Sciatic nerve (tissue), 2 donors: ENCODE measurements at places on chromosomes 11 and 22.
A peak's percentile ranks its signal among the peaks of the same experiment; 100 is the strongest.

GRCh38 chr22:35337932-35338331, 38.2 kb downstream of the TOM1 start:
- no peak for DNase-seq

DNA sequence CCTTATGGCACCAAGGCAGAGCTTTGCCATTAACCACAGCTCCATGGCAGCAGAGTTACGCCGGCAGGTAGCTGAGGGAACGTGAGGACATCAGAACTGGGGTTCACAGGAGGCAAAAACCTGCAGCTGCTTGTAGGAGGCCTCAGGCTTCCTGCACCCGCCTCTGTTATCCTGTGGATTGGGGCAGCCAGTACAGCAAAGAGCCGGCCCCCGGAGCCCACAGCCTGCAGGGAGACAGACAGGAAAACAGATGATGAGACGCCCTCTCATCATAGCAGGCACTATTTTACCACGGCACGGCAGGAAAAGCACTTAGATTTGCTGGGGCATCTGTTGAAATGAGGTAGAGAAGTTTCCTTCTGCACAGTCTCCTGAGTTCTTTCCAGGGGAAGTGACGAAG, 870.3 kb downstream of the TBC1D22A start:
- no peak for DNase-seq

- no peak for DNase-seq
These were observed 87.2 kb downstream of the CWF19L2 start for GRCh38 chr11:107370390-107370789.

GRCh38 chr22:36129486-36130388, 30.8 kb downstream of the APOL3 start:
- DNase-seq = no peak

GRCh38 chr22:33896154-33896553, 24.1 kb downstream of the LARGE1 start:
- no peak for DNase-seq

DNA sequence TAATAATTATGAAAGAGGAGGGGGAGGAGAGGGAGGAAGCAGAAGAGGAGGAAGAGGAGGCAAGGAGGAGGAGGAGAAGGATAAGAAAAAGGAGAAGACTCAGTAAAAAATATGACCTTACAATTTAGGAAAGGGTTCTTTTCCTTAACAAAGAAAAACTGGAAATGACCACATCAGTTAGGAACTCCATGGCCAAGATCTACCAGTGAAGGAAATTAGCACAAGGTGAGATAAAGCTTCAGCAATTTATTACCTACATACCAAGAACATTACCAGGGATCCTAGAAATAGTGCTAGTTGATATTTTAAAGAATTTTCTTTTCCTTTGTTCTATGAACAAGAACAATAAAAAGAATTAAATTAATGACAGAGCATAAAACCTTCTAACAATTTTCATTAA, 172.7 kb downstream of the LRRC4C start:
- DNase-seq = no peak

DNA sequence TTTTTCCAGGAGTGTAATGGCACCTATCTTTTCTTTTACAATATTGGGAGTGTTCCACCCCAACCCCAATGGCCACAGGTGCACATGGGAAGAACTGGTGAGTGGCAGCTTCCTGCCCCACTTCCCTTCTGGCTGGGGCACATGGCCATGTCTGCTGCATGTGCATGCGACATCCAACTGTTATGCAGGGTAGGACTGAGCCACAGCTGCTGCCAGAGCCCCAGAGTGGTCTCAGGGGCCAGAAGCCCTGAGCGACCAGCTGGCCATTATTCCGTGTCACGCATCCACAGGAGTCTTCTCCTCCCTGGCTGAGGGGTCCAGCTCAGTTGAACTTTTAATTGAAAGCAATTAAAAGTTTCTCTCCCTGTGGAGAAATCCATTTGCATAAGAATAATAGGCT, 8.7 kb upstream of the GLYAT start:
- no peak for DNase-seq

GRCh38 chr22:27998511-27999410, 79.7 kb upstream of the PITPNB start:
- DNase-seq = no peak

GRCh38 chr11:76604081-76604625, 66.4 kb downstream of the LRRC32 start:
- no peak for DNase-seq

GRCh38 chr11:3037040-3037944, 19.9 kb downstream of the CARS1 start:
- DNase-seq = peak; percentile 92

DNA sequence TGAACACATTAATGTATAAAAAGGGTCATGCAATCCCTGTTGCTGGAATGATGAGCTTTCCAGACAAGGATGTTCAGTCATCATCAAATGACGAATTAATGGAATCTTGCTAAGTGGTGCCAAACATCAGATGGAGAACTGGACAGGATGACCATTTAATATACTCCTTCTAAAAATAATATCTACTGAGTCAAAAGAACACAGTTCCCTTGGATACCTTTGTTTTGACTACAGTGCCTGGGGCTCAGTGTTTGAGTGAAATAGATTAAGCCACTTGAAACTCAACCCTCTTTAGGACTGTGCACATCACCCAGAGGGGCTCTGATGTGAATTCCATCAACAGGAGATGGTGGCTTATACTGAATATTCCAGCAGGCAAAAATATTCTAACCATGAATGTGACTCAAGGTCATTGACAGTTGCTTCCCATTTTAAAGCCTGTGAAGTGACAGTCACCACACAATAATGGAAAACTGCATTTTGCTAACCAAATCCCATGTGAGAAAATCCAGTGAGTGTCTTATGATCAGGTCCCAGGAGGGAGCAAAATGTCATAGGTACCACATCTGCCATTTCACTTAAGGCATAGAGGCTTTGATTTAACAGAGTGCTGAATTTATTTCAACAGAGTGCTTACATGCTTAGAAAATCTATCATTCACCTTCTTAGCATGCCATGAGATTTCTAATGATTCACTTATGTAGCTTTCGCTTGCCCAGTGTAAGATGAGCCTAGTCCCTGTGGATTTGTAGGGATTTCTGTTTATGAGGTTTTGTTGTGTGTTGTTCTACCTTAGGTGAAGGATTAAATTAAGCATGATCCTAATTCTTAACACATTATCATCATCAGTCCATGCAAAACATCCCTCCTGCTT, 41.3 kb upstream of the SLN start:
- no peak for DNase-seq

GRCh38 chr11:75775056-75775455, 6.5 kb downstream of the DGAT2 start:
- DNase-seq = no peak

GRCh38 chr22:26890870-26891269, 233.5 kb downstream of the MIAT start:
- no peak for DNase-seq

- DNase-seq = peak; percentile 12
These were observed 246.8 kb downstream of the BUD13 start for GRCh38 chr11:116525961-116526495.

- no peak for DNase-seq
These were observed 9.9 kb upstream of the NDUFS8 start for GRCh38 chr11:68020575-68020974.

- DNase-seq = no peak
These were observed 113.7 kb upstream of the BLID start for GRCh38 chr11:122229481-122230384.

DNA sequence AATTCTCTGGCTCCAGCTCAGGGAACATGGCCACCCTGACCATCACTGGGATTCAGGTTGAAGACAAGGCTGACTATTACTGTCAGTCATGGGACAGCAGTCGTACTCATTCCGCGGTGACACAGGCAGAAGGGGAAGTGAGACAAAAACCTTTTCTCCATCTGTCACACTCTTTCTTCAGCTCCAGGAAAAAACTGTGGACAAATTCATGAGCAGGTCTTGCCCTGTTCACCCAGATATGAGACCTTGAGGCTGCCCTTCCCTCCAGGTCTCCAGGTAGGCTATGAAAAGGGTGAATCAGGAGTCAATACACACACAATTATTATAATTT, 39.4 kb upstream of the GGTLC2 start:
- no peak for DNase-seq

DNA sequence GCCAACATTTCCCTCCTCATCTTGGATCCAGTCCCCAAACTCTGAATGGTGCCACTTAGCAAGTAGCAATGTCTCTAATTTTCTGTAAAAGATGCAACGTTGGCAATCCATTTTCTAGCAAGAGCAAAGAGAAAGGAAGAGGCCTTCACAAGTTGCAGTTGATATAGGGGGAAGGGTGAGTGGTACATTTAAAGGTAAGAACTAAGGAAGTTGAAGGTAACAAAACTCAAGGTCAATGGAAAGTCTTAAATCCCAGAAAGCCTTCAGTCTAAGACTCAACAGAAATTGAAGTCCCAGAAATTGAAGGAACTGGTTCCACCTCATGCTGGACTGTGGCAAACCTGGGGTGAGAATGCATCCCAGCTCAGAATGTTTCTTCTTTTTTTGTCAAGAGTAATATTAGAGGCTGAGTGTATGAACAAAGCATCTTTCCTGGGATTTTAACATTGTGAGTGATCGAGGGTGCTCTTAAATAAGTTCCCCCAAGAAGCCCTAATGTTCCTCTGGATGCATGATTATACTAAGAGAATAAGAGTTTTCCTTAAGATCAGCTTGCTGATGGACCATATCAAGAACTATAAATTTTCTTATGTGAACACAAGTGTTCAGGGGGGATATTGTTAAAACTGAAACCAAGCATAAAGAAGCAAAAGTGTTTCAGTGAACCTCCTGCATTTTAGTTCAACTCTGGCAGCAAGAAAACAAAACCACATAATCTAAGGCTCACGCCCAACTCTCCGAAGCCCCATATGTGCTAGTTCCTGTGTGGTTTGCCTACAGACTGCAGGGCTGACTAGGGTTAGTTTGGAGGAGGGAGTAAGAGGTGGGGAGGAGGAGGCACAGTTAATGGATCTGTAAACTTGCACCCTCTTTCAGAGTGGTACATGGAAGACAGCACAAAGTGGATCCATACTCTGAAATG, at the start of gene GRAP2:
TSS of gene GRAP2 (plus strand) at position 779 of the 922 bp plus-strand sequence. CDS start 46,023 bp downstream, outside the sequence.
- DNase-seq = no peak

DNA sequence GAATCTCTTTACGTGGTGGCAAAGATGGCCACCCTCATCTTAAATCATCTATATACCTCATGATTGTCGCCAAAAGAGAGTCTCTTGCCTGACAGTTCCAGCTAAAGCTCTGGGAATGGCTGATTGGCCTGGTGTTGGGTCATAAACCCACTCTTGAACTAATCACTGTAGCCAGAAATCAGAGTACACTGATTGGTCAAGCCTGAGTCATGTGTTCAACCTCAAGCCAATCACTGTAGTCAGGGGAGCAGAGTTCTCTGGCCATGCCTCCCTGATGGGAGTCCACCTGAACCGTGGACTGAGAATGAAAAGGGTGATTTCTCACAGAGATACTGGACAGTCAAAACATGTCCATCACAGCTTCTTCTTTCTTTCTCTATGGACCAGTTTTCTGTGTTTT, 45.8 kb downstream of the RCN1 start:
- DNase-seq = no peak

GRCh38 chr11:1289211-1289935, 20.1 kb downstream of the TOLLIP start:
- DNase-seq = peak; percentile 51

DNA sequence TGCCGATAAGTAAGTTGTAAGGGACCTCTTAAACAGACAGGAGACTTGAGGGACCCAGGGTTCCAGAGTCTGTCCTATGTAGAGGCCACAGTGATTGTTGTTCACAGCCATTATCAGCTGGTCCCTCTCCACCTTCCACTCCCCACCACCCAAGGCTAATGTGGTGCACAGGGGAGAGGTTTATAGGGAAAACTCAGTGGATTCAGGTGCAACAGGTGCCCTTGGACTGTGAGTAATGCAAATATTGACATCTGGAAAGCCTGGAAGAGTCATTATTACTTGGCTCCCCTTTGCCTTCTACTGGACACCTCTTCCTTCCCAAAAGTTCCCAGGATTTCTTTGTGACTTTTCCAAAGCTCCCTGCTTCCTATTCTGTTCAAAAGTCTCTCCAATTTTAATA, 441.1 kb upstream of the CCDC90B start:
- DNase-seq = no peak

DNA sequence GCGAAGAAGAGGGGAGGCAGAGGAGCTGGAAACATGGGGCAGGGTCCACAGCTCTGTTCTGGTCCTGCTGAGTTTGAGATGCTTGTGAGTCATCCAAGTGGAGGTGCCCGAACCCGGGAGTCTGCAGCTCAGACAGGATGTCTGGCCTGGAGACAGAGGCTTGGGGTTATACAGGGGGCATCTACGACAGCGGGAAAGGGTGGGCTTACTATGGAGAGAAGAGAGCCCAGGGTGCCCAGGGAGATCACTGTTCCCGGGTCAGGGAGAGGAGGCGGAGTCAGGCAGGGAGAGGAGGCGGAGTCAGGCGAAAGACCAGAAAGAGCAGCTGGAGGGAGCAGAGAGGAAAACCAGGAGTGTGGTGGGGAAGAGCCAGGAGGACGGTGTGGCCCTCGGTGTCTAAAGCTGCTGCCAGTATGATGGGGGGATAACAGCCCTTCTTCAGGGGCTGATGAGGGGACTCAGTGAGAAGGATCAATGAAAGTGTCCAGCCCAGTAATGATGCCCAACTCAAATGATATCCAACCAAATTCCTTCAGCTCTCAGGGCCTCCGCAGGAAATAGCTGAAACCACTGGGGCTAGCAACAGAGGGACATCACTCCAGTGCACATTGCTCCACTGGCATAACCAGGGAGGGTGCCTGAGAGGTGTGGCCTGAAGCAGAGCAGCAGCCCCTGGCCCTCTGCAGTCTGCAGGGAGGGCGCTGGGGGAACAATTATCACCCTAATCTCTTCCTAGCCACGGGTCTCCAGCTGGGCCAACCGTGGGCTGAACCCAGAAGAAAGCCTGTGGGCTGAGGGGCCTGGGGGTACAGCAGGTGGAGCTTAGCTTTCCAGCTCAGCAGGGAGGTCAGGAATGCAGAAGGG, 2.6 kb upstream of the LTBP3 start:
- DNase-seq = peak; percentile 81

DNA sequence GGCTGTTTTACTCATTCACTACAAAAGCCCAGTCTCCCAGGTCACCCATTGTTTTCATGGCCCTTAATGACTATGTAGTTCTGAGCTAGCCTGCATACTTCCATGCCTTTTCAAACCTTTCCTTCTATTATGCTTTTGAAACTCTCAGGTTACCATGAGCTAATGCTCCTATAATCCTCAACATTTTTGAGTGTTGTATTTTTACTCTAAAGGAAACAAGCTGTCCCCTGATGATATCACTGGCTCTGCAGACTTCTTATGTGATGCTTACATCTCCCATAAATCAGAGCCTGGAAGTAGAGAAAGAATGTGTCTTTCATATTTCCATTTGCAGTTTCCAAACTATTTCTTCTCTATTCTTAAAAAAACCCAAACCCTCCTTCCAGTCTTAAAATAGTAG, 159.0 kb upstream of the RAG2 start:
- no peak for DNase-seq

DNA sequence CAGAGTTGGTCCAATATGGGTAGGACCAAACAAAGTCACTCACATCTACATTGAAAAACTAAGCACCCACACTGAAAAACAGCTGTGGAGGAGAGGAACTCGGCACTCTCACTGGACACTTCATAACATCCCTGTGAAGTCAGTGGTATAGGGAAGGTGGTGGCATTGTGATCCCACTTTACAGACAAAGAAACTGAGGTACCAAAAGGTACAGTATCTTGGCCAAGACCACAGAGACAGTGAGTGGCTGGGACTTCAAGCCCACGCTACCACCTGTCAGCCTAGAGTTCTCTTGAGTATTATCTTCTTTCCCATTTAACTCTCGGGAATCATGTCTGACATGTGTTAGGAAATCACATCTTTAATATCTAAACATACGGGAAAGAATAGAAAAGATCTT, 61.9 kb downstream of the SYN3 start:
- DNase-seq = no peak

- DNase-seq = no peak
These were observed 27.7 kb downstream of the DDI1 start for GRCh38 chr11:104064034-104064630.

- no peak for DNase-seq
These were observed 759.0 kb upstream of the API5 start for GRCh38 chr11:42552786-42553185.
